ENCODE measurements at places on chromosomes 3 and 15. TPM values are rescaled to one million over a fixed set of nuclear protein-coding genes. Genes with fewer than 3 reads are reported as not detected.

Gene TTLL13
- 0.13 TPM for total RNA-seq

Gene TEX264
- 28.9 TPM for total RNA-seq

Gene PPP1R14D
- not detected for total RNA-seq

Gene LRRC2
- under 0.01 TPM for total RNA-seq
